ENCODE measurements at places on chromosomes 2 and 18. TPM values are rescaled to one million over a fixed set of nuclear protein-coding genes. Genes with fewer than 3 reads are reported as not detected.

Gene NEURL3
- total RNA-seq: not detected

Gene CTAGE1
- total RNA-seq: 0.22 TPM

Gene PROKR1
- total RNA-seq: not detected

Gene SOX11
- total RNA-seq: 5.9 TPM

Gene IL37
- total RNA-seq: not detected

Gene COLEC12
- total RNA-seq: under 0.01 TPM

Gene GAREM1
- 11.0 TPM for total RNA-seq

Gene CHAC2
- 1.6 TPM for total RNA-seq

Gene IL36RN
- 8.6 TPM for total RNA-seq

Gene PLB1
- total RNA-seq: 0.98 TPM

Gene CCDC121
- total RNA-seq: 2.0 TPM

Gene FBXO41
- total RNA-seq: 7.5 TPM

Gene NEU4
- not detected for total RNA-seq

Gene CBLN2
- total RNA-seq: 0.79 TPM

Gene HNMT
- total RNA-seq: 7.6 TPM

Data from placental epithelial cell (primary cell).